ENCODE measurements at places on chromosomes 11 and 22.

- DNase-seq, result no peak
Observed at GRCh38 chr11:121179306-121179705, 78.3 kb downstream of the TECTA start.

DNA sequence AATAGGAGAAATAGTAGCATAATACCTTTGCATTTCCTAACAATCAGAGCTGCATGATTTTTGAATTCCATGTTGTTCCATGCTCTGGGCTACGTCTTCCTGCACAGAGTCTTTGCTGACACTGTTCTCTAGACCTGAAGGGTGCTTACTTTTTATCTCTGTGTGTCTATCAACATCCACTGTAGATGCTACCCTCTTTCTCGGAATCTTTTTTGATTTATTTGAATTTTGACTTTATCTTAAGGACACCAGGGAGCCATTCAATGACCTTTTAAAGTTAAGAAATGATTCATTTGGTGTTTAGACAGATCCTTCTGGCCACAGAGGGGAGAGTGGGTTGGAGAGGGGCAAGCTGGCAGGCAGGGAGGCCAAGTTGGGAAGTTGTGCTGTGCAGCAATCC, 90.1 kb downstream of the LDLRAD3 start:
- DNase-seq, result no peak

- DNase-seq, result no peak
Observed at GRCh38 chr11:83147895-83148294, 9.0 kb upstream of the PCF11 start.

GRCh38 chr11:36155124-36155561, 134.1 kb downstream of the COMMD9 start:
- DNase-seq, result no peak

- no peak for DNase-seq
Observed at GRCh38 chr11:1231396-1232020, 8.6 kb downstream of the MUC5B start.

DNA sequence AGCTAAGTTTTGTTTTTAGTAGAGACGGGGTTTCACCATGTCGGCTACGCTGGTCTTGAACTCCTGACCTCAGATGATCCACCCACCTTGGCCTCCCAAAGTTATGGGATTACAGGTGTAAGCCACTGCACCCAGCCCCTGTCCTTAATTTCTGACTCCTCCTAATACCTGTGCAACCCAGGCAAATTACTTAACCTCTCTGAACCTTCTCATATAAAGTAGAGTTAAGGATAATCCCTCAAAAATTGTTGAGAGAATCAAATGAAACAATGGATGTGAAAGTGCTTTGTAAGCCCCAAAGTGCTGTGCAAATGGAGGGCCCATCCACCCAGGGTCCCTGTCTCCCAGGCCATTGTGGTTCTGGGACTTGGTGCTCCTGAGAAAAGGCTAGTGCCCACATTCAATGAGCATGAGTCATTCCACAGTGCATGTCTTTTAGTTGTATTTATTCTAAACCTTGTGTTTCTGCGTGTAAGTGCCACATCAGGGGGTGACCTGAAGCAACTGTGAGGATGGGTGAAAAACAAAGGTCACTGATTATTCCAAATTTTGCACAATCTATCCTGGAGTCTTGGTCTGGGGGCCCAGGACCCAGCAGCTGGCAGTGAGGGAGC, 61.4 kb upstream of the PTPRJ start:
- no peak for DNase-seq

DNA sequence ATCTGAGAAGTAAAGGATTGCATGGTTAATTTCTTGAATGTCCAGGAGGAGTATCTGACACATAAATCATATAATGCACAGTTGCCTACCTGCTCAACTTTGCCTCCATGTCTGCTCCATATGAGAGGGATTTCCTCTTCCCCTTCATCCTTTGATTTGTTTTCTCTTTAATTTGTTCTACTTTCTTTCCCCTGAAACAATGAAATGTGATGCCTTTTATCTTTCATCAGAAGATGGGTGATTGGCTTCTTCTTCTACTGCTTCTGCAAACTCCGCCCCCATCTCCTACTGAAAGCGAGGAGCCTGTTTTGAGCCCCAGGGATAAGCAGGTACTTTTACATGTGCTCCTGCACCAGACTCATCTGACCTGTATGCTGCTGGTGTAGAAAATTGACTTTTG, 9.9 kb upstream of the ETS1 start:
- DNase-seq, result no peak

DNA sequence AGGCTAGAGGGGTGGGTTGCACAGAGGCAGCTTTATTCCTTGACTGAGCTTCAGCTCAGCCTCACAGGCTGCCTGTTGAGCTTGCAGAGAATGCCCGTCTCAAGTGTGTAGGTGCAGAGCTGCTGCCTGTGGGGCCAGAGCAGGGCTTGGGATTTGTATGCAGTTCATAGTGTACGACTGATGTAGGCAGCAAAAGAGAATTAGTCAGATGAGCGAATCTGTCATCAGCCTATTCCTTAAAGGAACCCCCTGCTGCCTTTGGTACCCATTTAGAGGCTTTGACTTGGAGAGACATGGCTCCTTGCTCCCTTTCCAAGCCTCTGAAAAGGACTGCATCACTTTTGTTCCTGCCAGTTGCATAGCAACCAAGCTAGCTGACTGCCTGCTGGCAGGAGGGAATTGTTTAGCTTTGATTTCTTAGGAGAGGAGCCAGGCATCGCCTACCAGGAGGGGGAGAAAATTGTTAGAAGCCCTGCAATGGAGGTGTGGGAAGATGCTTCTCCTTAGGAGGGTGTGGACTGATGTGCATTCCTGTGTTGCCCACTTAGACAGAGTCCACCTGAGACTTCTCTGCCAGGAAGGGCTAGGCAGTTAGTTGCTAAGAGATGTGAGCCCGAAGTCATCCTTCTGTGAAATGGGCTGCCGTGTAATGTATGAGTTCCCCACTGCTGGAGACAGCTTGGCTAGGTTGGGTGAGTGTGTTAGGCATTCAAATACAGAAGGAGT, 10.9 kb downstream of the ACO2 start:
- no peak for DNase-seq

DNA sequence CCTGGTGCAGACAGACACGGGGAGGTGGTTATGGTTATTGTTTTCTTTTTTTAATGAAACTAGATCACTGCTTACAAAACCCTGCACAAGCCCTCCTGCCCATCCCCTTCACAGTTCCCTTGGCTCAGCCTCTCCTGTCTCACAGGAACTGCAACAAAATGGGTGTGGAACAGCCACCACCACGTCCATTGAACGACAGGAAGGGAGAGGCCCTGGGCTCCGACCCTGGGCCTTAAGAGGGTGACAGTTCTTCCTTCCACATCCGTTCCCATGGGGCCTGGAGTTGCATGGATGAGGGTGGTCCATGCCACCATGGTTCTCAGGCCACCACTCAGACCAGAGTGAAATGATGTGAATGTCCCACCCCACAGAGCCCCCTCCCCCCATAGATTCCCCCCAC, 15.7 kb downstream of the PRPF19 start:
- no peak for DNase-seq

- peak; percentile 72 for DNase-seq
Observed at GRCh38 chr22:35299217-35299672, 449 bp upstream of the TOM1 start.

GRCh38 chr11:65429724-65430405, 7.3 kb downstream of the NEAT1 start:
- DNase-seq, result peak; percentile 79

GRCh38 chr11:113248702-113249490, 65.5 kb upstream of the TTC12 start:
- DNase-seq, result no peak
